ENCODE measurements at places on chromosomes 3 and 15.
A peak's percentile ranks its signal among the peaks of the same experiment; 100 is the strongest.

DNA sequence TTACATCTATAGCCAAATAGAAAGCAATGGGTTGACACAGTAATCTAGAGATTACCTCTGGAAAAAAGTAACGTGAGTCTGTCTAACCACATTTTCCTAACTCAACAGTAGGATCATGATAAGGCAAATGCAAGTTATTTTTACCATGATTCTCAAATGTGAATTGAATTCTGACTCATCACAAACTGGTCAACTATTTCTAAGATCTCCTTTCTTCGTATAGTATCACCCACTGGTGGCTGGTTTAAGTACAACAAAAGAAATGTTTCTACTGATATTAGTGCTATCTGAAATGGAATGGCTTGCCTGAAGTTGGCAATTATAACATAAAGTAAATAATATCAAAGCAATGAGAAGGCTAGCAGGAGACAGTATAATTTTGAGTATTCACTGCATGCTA, 102.2 kb downstream of the ABI3BP start:
- no peak for DNase-seq

DNA sequence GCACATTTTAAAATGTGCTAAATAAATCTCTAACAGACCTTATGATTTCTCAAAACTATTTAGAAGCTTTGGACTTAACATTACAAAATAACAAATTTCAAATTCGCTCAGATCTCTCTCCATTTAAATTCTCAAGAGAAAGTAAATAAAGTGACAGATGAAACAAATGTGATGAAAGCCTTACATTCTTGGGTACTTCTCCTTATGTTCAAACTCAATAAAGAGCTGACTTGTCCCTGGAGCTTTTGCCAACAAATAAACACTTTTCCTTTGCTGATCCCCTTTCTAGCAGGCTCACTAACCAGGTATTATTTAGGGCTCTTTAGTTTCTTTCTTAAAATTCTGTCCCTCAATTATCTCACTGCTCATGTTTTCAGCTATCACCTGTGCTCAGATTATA, 259.1 kb upstream of the ARPP21 start:
- DNase-seq = no peak

GRCh38 chr3:75171630-75172230, 492.4 kb upstream of the FRG2C start:
- DNase-seq = peak; percentile 15

DNA sequence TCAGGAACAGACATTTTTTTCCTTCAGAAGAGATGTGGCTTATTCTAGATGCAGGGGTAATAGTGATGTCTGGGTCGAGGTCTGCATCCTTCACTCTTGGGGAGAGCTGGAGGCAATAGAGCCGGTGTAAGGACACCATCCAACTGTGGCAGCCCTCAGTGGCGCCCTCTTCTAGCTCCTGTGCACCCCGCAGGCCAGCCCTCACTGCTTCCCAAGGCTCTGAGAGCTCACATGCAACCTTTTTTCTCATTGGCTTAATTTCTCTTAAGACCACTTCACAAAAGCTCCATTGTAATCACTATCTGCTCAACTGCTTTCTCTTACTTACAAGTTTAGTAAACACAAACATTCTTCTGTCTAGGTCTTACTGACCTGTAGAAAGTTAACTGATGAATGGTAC, 3.9 kb upstream of the VPS8 start:
- peak; percentile 54 for DNase-seq

GRCh38 chr15:60070838-60071493, 66.9 kb downstream of the FOXB1 start:
- no peak for DNase-seq

DNA sequence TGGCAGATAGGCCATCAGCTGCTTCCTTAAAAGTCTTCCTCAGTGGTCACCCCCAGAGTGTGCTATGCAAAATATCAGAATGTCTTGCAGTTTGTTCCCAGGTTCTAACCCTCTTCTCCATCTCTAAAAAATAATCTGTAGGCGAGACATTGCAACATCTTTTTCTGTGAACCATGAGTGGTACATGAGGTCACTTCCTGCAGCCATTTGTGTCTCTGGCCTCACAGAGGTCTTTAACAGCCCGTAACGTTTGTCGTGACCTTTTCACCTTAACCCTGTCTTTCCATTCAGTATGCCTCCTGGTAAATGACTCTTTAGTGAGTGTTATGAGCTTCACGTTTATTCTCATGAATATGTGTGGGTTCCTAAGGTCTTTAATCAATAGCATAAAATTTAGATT, 145.4 kb downstream of the KLHL25 start:
- DNase-seq = peak; percentile 85

DNA sequence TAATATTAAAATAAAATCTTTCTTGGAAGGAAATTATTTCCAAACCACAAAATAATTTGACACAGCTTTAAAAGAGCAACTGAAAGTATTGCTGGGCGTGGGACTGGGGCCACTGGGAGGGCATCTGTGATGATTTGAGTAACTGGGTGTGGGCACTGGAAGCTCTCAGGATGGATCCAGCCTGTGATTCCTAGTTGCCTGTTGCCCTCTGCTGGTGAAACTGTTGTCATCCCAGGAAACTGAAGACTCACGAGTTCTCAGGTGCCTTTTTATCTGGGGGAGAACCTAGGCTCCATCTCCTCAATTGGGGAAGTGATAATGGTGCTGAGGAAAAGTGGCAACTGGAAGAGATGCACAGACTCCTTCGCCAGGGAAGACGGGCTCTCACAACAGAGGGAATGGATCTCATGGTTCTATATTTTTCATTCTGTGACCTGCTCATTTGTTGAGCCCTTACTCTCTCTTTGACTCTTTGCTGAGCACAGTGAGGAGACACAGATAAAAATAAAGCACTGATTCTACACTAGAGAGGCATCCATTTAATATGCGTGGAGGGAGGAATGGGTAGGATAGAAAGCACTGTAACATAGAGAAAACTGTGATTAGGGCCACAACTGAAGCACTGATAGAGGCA, 61.6 kb downstream of the TPRG1 start:
- peak; percentile 40 for DNase-seq

- DNase-seq = no peak
These were observed 300.6 kb downstream of the TLE3 start for GRCh38 chr15:69797051-69797595.

GRCh38 chr3:108931035-108931434, 22.6 kb downstream of the GUCA1C start:
- no peak for DNase-seq

DNA sequence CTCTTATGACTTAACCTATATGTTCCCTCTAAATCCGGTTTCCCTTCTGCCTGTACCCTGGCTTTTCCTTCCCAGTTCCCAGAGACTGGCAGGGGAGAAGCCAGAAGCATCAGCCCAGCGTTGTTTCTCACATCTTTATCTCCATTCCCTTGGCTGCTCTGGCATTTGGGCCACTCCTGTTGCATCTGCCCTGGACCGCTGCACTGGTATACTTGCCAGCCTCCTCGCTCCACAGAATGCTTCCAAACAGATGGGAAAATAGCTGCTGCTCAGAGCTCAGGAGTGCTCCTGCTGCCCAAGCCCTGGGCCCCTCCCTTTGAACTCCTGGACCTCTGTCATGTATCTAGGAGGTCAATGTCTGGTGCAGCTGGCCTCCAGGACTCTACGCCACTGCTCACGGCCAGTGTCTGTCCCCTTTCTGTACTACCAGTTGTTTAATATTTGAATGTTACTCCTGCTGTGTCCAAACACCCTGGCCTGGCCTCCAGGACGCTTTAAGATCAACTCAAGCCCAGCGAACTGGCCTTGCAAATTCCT, 6.8 kb downstream of the SPINT1 start:
- DNase-seq = no peak

GRCh38 chr15:100764778-100765466, 114.7 kb upstream of the ALDH1A3 start:
- no peak for DNase-seq

DNA sequence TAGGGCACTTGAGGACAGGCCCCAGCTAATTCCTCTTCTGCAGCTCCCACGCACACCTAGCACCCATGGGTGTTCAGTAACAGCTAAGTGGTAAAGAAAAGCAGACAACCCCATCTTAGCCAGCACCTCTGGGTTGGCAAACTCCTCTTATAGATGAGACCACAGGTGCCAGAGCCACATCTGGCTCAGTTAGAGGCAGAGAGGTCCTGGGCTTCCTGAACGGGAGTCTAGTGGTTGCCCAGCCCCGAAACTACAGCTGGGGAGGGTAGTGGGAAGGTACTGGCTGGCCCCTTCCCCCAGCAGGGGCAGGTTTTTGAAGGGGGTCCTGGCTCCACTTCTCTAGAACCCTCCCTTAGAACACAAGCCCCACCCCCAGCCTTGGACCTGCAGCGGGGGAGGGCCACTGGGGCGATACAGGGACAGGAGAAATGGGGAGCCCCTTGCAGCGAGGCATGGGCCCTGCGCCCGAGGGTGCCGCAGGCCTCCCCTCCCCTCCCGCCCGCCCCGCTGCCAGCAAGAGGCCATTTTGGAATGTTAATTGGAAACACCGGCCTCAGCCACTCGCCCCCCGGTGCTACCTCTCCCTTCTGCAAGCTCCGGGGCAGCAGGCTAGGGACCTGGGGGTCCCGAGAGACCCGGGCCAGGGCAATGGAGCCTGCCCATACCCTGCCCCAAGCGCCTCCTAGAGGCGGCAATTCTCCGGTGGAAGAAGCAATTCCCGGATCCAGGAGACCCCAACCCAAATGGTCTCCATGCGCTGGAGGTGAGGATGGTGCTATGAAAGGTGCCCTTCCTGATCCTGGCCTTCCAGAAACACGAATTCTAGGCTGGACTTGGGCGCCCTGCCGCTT, 1.5 kb downstream of the DUSP7 start:
- peak; percentile 52 for DNase-seq

DNA sequence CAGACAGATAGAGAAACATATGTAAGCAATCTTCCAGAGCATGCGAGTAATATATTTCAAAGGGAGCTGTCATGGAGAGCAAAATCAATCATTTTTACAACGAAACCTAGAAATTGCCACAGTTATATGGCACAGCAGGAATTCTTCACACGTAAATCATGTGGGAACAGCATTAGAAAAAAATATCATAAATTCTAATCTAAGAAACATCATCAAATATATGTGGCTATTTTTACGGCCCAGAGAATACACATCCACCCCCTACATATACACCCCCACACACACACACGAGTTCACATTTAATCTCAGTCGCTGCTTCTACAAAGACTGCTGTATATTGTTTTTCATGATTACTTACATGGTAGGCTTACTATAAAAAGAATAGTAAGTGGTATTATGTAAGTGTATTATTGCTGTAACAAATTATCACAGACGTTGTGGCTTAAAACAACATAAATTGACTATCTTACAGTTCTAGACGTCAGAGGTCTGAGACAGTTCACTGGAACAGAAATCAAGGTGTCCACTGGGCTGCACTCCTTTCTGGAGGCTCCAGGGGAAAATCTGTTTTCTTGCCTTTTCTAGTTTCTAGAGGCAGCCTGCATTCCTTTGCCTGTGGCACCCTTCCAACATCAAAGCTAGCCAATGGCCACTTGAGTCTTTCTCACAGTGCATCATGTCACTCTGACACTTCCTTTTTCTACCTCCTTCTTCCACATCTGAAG, 363.3 kb downstream of the ULK4 start:
- no peak for DNase-seq

DNA sequence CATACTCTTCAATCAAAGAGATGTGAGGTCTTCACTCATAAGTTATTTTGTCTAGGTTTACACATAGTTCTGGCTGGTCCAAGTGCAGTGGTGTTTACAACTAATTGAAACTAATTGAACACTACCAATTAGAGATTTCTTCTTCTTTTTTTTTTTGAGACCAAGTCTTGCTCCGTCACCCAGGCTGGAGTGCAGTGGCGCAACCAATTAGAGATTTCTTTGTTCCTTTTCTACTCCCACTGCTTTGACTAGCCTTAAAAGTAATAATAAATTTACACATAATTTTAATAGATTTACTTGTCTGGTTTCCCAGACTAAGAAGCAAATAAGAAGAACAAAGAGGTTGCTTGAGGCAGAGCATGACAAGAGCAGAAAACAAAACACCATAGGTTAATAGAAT, 6.7 kb upstream of the DENND6A start:
- DNase-seq = no peak

DNA sequence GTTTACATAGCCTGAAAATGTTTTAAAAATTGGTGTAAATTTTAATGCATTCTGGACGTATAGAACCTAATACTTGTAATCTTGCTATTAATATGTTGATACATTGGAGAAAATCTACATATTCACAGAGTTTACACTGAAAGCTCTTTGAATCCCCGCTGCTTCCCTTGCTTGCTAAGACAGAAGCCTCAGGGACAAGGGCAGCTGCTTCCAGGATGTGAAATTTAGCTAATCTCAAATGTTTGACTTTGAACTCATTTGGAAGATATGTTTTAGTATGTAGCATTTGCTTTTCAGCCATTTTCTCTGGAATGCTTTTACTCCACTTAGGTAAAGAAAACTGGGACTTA, 172.0 kb downstream of the RBMS3 start:
- no peak for DNase-seq

GRCh38 chr15:20271647-20272046, 270.0 kb downstream of the GOLGA6L6 start:
- DNase-seq = no peak

DNA sequence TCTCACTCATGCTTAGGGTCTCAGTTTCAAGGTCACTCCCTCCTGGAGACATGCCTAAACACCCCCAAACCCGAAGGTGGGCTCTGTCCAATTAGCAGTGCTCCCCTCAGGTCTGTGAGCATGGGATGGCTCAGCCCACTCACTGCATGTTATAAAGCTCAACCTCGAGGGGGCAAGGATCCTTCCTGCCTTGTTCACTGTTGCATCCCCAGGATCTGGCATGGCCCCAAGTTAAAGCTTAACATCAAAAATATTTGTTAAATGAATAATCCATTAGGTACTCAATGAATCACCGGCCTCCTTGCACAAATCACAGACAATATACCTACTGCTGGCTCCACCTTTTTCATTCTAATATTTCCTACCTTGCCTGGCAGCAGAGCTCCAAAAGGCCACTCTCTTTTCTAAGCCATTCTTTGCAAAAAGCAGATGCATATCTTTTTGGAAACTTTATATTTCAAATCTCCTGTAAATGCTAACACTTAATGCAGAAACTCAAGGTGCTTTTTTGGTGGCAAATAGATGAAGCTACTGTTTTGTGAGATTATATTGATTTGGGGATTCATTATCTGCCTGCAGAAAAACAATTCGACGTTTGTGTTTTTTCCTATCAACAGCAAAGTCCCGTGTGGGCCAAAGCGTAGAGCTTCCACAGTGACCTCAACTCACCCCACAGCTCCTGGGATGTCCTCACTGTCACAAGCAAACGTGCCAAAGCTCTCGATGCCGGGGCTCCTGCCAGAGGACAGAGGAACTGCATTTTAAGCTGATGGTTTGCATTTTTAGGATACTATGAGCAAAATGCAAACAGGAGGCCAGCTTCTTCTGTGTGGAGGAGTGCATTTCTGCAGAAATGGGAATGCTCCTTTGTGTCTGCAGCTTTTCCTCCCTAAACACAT, 35.4 kb downstream of the PCOLCE2 start:
- no peak for DNase-seq

GRCh38 chr3:41202834-41203345, 3.6 kb downstream of the CTNNB1 start:
- peak; percentile 40 for DNase-seq

- no peak for DNase-seq
These were observed 36.6 kb upstream of the ALDH1A3 start for GRCh38 chr15:100842756-100843730.

- no peak for DNase-seq
These were observed 9.3 kb downstream of the PAK6 start for GRCh38 chr15:40248006-40248783.
